Activated T-helper 9 cell treated with anti-CD3 and anti-CD28 coated beads, Interleukin-2, amount 50 U/mL, for 16 hours (primary cell): ENCODE measurements at places on chromosomes 1 and 21.

- DNase-seq: peak; percentile 31
These were observed 407 bp downstream of the CAMSAP2 start for GRCh38 chr1:200738949-200739651.

- DNase-seq: no peak
These were observed 10.5 kb downstream of the KIAA1614 start for GRCh38 chr1:180923021-180923841.

DNA sequence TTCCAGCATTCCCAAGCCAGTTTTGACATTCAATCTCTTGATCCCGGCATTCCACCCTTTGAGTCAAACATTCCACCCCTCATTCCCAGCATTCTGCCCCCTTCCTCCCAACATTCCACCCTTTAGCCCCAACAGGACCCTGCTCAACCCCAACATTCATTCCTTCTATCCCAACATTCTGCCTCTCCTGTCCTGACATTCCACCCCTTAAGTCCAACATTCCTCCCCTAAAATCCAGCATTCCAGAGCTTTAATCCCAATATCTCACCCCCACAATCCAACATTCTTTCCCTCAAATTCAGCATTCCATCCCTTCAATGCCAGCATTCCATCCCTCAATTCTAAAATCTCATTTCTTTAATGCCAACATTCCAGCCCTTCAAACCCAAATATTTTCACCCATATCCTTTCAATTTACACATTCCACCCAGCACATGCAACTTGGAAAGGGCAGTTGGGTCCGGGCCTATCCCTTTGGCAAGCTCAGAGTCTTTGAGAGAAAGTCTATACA lies 22.9 kb downstream of the DDX20 start:
- no peak for DNase-seq

- peak; percentile 54 for DNase-seq
These were observed 54.8 kb upstream of the SOD1 start for GRCh38 chr21:31604591-31605190.

DNA sequence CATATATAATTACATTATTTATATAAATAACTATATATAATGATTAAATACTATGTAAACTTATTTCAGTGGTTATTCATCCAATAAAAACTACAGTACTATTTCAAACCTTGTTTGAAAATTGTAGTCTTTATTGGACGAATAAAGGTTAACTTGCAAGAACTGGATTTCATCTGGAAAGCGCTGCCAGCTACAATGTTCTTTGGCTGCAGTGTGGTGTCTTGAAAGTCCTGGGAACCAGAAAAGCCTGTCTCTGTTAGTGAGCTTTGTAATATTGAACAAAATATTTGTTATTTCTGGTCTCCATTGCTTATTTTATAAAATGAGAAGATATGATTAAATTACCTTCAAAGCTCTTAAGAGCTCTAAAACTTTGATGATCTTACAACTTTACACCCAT lies 763.6 kb downstream of the ADGRL2 start:
- DNase-seq: no peak

GRCh38 chr1:213702703-213703102 lies 285.1 kb upstream of the PROX1 start:
- no peak for DNase-seq

DNA sequence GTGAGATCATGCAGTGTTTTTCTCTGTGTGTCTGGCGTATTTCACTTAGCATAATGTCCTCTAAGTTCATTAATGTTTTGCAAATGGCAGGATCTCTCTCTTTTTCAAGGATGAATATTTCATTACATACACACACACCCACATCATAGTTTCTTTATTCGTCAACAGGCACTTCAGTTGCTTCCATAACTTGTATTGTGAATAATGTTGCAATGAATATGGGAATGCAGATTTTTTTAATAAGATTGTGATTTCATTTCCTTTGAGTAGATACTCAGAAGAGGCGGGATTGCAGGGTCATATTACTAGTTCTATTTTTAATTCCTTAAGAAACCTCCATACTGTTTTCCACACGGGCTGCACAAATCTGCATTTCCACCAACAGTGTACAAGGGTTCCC lies 134.0 kb downstream of the CLEC20A start:
- DNase-seq: no peak

DNA sequence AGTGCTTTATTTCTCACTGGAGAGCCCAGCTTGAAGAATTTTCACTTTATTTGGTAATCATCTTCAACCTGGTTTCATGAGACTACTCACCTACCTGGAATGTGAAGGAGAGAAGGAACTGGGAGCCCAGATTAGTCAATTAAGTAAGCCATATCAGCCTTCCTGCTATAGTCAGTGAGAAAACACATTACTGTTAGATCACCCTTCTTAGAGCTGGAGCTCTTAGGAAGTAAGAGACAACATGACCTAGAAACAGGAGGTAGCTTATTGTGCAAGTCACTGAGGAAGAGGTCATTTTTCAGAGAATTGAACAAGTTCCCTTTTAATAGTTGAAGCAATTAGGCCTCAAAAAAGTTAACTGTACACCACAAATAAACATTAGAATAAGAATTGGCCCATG lies 49.2 kb upstream of the TEKT2 start:
- no peak for DNase-seq

- no peak for DNase-seq
These were observed 226.9 kb upstream of the DEPDC1 start for GRCh38 chr1:68723791-68724190.

DNA sequence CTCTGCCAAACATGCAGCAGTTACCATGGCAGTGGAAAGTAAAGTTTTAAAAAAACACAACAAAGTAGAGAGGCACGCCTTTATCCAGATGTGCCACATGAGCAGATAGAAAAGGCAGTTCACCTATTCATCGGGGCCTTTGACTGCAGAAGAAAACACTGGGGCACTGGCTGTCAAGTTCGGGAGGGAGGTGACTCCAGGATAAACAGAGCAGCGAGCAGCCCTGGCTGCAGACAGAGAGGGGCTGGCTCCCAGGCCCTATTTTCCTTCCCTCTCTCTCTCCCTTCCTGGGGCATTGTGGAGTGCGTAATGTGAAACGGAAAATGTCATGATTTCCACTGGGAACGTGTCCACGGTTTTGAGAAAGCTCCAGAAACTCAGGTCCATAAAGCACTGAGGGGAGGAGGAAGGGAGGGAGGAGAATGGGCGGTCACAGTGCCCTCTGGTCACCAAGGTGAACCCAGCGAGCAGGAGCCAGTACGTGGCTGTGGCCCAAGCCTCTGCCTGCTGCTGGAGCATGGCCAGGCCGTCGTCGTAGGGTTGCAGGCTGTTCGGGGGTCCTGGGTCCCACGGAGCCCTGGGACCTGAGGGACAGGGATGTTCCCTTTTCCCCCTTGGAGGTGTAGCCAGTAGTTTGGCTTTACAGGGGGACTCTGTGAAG lies 114.7 kb upstream of the IRF2BP2 start:
- DNase-seq: peak; percentile 16

- DNase-seq: no peak
These were observed 68.3 kb upstream of the KCND3 start for GRCh38 chr1:112057736-112058135.

GRCh38 chr1:56803561-56804156 lies 15.5 kb downstream of the FYB2 start:
- DNase-seq: no peak

GRCh38 chr1:227891223-227891954 lies 56.3 kb downstream of the WNT9A start:
- DNase-seq: no peak

- DNase-seq: no peak
These were observed at the start of gene CDK18 for GRCh38 chr1:205504311-205505075. Gene CDK18, plus strand, starts transcription at chr1:205504669. Its CDS starts 18,499 bp downstream, at chr1:205523168.

DNA sequence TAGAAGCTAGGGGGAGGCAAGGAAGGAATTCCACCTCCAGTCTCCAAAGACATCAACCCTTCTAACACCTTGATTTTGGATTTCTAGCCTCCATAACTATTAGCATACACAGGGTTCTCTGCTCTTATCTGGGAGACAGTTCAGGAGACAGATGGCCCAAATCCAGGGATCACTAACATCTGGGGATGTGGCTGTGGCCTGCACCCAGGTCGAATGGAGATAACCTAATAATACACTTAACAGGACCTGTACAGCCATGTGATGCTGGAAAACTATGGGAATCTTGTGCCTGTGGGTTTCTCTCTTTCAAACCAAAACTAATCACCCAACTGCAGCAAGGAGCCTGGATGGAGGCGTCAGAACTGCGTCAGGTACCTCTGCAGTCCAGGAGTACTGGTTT lies 47.6 kb downstream of the KIAA0319L start:
- DNase-seq: no peak

GRCh38 chr1:156767879-156768604 lies 707 bp downstream of the PRCC start:
- DNase-seq: no peak

DNA sequence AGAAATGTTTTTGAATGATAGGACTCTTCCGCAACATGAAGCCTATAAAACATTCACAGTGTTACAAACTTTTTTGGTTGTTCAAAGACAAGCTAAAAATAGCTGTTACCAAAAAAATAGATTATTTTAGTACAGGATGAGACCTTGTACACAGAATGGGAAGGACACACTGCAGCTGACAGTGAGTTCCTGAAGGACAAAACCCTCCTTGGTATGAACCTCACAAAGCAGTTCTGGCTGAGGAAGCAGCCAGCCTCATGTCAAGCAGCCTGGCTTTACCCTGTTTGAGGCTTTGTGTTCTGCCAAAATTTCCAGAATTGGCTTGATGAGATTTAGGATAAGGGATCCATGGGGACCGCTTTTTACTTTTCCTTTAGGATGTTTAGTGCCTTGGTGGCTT lies 93.7 kb downstream of the RGL1 start:
- DNase-seq: no peak

DNA sequence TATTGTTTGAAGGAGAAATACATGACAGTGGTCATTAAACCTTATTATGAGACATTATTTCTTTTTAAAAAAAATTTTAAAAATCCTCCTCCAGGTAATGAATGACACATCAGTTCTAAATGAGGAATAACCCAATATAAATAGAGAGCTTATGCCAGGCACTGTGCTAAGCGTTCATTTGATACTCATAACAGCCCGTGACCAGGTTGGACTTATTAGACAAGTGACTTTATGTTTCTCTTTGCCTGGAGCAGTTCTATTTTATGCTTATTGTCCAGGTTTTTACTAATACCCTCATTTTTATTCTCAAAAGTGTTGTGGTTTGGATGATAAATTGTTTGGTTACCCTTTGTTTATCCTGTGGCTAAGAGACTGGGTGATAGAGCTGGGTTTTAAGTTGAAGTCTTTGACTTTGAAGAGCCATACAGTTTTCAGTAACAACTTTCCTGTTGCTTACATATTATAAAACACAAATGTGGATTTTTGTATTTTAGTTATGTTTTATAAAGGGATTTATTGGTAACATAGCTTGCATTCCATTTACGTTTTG lies 84.2 kb downstream of the RABGAP1L start:
- DNase-seq: no peak

DNA sequence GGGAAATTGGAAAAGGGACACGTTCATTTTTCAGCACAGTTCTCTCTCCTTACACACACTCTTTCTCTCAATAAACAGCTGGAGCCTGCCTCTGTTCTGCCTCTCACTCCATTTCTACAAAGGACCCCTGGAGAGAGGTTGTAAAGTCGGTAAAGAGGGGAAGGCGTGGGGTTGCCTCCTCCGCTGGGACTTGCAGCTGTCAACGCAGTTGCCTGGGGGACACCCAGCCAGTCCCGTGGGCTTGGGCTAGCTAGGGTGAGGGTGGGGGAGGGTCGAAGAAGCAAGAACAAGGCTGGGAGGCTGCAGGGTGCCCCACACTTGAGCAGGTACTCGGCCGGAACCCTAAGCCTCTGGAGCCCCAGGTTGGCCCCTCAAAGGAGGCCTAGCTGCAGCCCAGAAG lies 27.6 kb downstream of the C1orf216 start:
- DNase-seq: no peak

DNA sequence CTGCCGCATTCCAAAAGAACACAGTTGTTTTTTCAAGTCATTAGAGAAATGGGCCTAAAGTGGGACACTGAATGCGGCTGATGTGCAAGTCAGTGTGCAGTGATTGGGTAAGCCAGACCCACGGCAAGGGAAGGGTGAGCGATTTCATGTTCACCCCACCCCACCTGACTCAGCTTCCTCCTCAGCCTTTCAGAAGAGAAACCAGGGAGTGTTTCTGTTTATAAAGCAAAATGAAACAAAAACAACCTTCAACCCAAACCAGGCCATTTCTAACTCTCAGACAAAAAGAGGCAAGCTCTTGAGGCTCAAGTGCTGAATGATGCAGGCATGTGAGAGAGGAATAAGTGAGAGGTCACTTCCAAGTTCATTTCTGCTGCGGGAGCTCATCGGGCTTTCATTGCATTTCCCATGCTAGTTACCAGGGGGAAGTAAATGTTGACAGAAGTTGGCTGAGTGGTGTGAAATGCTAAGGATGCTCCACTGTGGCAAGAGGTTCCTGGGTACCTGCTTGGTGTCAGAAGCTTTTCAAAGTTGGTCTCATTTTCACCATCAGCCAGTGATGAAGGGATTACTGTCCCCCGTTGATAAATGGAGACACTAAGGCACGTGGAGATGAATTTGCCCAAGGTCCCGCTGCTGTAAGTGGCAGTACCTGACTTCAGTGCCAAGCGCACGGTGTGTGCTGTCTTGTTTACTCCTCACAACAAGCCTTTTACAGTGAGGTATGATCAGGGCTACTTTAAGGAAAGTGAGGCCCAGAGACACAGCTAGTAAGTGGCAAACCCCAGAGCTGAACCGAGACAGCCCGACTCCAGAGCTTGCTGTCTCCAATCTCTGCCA lies 29.1 kb downstream of the STPG1 start:
- DNase-seq: peak; percentile 55

DNA sequence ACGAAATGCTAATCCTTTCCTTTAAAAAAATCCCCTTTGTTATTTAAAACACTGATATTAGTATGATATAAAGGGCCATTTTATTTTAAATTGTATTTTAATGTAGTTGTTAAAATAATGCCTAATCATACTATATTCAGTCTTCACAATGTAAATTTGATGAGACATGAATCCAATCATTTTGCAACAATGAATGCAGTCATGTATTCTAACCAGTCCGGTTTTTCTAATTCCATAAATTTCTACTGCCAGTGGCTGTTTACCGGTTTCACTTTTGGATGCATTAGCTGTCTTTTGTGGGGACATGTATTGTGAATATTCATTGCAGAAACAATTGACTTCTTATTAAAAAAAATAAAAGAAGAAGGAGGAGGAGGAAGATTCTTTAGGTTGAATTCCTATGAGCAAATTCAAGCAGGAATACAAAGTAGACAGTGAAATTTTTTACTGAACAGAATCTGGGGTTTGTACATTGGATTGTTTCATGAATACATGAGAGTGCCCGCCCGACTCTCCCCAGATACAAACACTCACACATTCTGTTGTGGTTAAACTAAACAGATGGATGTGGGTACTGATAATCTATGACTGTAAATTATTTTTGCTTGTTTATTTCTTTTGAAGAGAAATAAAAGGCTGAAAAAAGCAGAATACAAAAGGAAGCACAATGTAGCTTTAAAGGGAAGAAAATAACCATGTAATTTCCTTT lies 624.8 kb upstream of the PTBP2 start:
- no peak for DNase-seq
